ENCODE measurements at places on chromosomes 12 and 14.

DNA sequence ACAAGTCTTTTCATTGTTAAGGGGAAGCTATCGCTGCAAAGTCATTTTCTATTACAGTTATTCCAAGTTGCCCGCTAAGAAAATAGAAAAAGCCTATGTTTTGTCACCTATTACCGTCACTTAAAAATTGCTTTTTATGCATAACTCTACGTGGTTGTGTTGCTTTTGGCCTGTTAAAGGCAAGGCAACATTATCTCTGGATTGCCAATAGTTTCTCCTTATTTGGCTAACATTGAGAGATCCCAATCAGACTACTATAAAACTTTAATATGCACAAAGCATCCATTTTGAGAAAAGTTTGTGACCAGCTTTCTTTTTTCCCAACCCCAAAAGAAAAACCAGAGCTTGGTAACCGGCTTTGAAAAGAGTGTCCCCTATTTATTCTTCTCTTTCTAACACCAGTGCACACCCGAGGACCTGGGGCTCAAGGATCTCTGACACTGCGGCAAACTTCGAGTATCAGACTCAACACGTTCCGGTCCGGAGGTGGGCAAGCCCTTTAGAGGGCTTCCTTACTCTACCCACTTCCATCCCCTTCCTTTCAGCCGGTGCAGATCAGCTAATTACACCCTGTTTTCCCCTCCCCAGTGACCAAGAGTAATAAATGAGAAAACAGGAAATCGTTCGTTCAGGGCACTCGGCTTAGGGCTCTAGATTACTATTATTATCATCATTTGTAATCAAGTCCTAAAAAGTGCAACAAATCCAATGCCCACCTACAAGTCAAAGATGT lies 1.2 kb downstream of the PPP1R12A start:
- peak; percentile 53 for DNase-seq
- H3K36me3 ChIP-seq = no peaks in the 10 kb centered on the region
- peak overlapping the region; percentile 80 for H3K4me3 ChIP-seq
- peaks cover 18% of the 10 kb centered on the region for H3K4me1 ChIP-seq
- no peaks in the 10 kb centered on the region for H3K27me3 ChIP-seq

GRCh38 chr12:31015215-31015614 lies 58.4 kb upstream of the DDX11 start:
- no peak overlapping the region for H3K4me3 ChIP-seq
- H3K36me3 ChIP-seq = no peaks in the 10 kb centered on the region
- DNase-seq = no peak
- H3K27me3 ChIP-seq = no peaks in the 10 kb centered on the region

GRCh38 chr12:78584695-78585094 lies 279.9 kb upstream of the SYT1 start:
- no peak for DNase-seq
- no peaks in the 10 kb centered on the region for H3K27me3 ChIP-seq
- H3K36me3 ChIP-seq = no peaks in the 10 kb centered on the region
- H3K27ac ChIP-seq = no peak overlapping the region
- no peaks in the 10 kb centered on the region for H3K4me1 ChIP-seq

GRCh38 chr14:81849714-81850113 lies 316.1 kb upstream of the SEL1L start:
- no peaks in the 10 kb centered on the region for H3K27me3 ChIP-seq
- H3K4me3 ChIP-seq = no peak overlapping the region
- no peak overlapping the region for H3K27ac ChIP-seq

GRCh38 chr12:116210131-116210530 lies 67.4 kb downstream of the MED13L start:
- H3K36me3 ChIP-seq = no peaks in the 10 kb centered on the region
- no peaks in the 10 kb centered on the region for H3K4me1 ChIP-seq
- H3K27me3 ChIP-seq = no peaks in the 10 kb centered on the region
- DNase-seq = no peak
- no peak overlapping the region for H3K4me3 ChIP-seq

DNA sequence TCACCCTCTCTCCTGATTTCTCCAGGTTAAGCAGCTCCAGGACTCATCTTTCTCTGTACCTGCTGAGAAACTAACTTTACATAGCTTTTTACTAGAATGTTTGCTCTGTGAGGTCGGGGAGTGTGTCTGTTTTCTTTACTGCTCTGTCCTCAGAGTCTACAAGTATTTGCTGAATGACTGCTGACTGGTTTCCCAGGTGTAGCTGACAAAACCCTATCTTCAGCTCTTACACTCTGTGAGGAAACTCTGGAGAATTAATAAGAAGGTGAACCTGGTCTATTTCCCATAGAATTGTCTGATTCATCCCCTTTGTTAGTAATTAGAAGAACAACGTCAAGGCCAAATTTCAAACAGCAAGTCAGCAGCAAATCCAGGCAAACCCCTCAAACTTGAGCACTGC lies 226.8 kb downstream of the ZFP36L1 start:
- no peaks in the 10 kb centered on the region for H3K4me1 ChIP-seq
- DNase-seq = no peak
- no peaks in the 10 kb centered on the region for H3K36me3 ChIP-seq
- no peak overlapping the region for H3K4me3 ChIP-seq
- H3K27me3 ChIP-seq = no peaks in the 10 kb centered on the region

DNA sequence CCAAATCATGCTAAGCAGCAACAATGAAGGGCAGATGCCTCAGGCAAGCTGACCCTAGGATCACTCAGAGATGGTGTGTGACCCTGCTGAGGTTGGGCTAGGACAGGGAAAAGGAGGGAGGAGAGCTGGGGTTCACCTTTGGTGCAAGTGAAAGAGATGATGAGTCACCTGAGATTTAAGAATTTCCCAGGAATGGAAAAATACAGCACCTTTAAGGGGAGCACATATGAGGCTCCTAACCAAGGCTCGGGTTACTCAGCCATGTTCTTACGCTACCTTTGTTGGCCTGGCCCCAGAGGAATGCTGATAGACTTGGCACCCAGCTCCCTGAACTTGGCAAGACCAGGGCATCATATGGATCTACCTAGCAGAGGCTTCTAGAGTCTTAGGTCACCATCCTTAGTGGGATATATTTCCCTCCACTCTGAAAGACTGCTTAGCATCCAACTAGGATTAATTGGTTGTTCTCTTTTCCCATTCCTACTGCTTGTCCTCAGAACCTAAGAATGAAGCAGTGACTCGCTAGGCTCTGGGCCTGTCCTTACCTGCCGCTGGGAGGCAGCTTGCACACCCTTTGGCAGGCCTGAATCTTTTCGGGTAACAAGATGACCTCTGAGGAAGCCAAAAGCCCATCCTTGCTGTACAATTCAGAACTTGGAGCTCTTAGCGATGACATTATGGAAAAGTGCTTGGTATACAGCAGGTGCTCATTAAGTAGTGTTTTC lies 4.0 kb upstream of the NAA25 start:
- no peaks in the 10 kb centered on the region for H3K4me1 ChIP-seq
- no peak for DNase-seq
- no peak overlapping the region for H3K4me3 ChIP-seq
- H3K27ac ChIP-seq = no peak overlapping the region

- H3K36me3 ChIP-seq = no peaks in the 10 kb centered on the region
- peaks cover 23% of the 10 kb centered on the region for H3K4me1 ChIP-seq
- peak overlapping the region; percentile 97 for H3K27ac ChIP-seq
Measured at GRCh38 chr12:6533653-6533922, 729 bp upstream of the GAPDH start.
